ENCODE measurements at places on chromosomes 6 and 20.
A peak's percentile ranks its signal among the peaks of the same experiment; 100 is the strongest.

DNA sequence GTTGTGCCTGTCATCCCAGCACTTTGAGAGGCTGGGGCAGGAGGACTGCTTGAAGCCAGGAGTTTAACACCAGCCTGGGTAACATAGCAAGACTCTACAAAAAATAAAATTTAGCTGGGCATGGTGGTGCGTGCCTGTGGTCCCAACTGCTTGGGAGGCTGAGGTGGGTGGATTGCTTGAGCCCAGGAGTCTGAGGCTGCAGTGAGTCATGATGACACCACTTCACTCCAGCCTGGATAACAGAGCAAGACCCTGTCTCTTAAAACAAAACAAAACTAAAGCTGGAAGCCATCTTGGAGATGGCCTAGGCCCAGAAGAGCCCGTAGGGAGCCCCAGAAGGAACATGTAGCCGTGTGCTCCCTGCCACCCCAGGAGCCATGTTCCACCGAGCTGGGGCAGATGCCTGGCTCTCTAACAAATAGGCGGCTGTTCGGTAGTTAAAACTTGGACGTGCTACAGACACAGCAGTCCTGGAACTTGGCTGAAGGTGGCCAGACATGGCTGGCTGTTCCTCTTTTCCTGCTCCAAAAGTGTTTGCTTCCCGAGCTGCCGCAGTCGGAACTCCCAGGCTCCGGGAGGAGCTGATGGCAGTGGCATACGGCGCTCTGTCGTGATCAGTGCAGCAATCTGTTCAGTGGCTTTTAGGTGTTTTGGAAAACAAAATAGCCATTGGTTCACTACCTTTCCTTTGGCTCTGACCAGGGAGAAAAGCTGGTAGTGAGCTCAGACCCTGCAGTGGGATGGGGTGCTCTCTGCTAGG lies 37.0 kb downstream of the DYNLT1 start:
- ATAC-seq: no peak

GRCh38 chr6:108561742-108562502 lies 1.2 kb downstream of the FOXO3 start:
- no peak for ATAC-seq

DNA sequence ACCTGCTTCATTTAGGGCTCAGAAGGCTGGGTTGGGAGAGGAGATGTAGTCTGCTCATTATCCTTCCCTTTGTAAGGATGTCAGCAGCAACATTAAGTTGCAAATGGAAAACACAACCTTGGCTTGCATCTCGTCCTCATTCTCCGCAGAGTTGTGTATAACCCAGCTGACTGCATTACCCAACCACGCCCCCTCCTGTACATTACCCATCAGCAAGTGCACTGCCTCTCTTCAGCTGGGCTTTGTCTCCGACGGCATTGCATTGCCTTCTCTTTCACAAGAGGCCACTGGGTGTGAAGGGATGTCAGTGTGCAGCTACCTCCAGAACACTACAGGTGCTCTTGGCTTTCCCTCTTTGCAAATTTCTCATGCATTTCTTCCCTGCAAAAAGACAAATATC lies 128.7 kb upstream of the TSHZ2 start:
- no peak for ATAC-seq

DNA sequence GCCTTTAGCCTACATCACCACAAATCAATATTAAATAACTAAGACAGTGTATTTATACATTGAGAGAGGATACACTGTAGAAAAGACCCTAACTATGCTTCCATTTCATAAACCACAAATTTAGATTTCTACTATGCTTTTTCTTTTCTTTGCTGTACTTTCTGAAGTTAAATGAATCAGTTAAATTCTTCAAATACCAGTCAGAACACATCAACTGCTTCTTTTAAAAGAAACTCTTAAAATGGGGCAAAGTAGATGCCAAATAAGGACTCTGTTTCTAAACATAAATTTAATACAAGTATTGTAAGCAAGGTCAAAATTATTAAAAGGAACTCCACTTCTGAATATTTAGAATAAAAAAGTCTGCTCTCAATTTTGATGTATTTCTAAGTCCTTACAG lies 76.9 kb downstream of the GMDS start:
- no peak for ATAC-seq

- peak; percentile 37 for ATAC-seq
Observed at GRCh38 chr6:71228461-71229041, 60.1 kb upstream of the OGFRL1 start.

GRCh38 chr6:46288835-46289234 lies 118.1 kb upstream of the ENPP5 start:
- ATAC-seq: no peak

DNA sequence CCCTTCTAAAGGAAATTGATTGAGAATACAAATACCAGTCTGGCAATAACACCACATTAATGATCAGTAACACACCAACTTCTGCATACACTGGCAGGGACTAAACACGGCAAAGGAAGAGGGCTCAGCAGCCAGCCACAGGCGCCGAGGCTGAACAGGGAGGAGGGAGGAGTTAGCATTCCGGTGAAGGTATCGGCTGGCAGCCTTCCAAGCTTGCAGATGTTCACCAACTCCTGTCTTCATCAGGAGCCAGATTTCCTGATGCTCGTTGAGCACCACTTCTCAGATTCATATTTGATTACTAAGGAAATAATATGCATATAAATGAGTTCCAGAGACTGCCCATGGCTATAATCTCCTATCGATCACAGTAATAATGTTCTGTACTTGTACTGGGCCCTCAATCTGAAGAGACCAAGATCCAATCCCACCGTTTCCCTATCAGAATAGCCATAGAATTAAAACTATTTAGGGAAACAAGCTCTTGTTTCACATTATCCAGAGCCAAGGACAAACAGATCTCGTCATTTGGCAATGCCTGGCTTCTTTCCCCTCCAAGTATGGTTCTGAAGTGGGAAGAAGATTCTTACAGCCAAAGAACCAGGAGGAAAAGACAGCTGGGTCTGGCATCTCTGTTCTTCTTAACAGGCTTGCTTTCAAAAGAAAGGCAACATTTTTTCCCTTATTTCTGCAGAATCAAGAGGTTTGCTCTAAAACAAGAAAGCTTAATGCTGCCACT lies 42.2 kb downstream of the GFOD1 start:
- ATAC-seq: no peak

- peak; percentile 54 for ATAC-seq
Observed at GRCh38 chr6:99613409-99613704, 6.7 kb downstream of the PRDM13 start.

DNA sequence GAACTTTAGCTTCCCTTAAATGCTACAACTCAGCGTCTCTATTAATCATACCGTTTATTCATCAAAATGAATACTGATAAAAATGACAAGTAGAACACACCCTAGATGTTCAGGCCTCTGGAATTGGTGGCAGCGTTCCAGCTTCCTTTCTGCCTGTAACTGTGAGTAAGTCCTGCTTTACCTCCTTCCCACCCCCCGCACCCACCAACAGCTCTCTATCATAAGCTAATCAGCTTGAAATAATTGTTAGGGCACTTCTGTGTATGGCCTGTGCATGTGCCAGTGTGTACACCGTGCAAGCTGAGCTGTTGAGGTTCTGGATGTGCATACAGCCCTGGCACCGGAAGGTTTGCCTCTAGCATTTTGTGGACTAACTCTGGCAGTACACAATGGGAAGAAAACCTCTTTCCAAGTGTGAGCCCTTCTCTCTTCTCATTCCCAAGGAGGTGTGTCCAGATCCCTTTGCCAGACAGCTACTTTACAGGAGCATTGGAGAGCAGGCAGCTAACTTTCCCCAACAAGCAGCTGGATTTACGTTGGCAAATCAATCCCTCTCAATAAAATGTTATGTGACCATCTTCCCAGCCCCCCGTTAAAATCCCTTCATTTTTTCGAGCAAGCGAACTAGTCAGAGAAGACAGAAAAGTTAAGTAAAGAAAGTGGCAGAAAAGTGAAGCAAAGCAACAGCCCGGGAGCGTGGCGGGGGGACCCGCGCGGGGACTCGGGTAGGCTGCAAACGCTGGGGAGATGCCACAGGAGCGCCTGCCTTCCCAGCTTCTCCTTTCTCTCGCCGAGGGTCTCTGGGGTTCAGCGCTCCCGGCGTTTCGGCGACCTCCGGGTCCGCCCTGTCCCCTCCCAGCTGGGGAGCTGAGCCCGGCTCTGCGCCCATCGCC lies 803 bp upstream of the ADGRG6 start:
- no peak for ATAC-seq

- ATAC-seq: no peak
Observed at GRCh38 chr6:79384845-79385244, 150.4 kb upstream of the HMGN3 start.

GRCh38 chr6:101878554-101879276 lies 485.2 kb downstream of the GRIK2 start:
- no peak for ATAC-seq

GRCh38 chr20:53935344-53936084 lies 134.9 kb downstream of the BCAS1 start:
- no peak for ATAC-seq

DNA sequence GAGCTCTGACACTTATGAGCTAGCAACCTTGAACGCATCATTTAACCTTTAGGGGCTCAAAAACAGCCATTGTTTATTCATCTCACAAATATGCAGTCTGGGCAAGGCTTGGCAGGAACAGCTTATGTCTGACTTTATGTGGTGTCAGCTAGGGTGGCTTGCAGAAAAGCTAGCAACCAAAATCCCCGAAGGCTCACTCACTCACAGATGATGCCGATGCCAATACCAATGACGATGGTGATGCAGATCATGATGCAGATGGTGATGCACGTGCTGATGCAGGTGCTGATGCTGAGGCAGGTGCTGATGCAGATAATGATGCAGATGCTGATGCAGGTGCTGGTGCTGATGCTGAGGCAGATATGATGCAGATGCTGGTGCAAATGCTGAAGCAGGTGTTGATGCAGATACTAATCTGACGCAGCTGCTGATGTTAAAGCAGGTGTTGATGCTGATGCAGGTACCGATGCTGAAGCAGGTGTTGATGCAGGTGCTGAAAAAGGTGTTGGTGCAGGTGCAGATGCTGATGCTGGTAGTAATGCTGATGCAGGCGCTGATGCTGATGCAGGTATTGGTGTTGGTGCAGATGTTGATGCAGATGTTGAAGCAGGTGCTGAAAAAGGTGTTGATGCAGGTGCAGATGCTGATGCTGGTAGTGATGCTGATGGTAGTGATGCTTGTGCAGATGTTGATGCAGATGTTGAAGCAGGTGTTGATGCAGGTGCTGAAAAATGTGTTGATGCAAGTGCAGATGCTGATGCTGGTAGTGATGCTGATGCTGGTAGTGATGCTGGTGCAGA lies 195.6 kb downstream of the NFATC2 start:
- ATAC-seq: no peak

- no peak for ATAC-seq
Observed at GRCh38 chr20:1807394-1807793, 87.8 kb upstream of the SIRPA start.

GRCh38 chr6:126747728-126748540 lies 370.5 kb upstream of the RSPO3 start:
- no peak for ATAC-seq

GRCh38 chr6:39962831-39963230 lies 28.6 kb upstream of the MOCS1 start:
- ATAC-seq: no peak

DNA sequence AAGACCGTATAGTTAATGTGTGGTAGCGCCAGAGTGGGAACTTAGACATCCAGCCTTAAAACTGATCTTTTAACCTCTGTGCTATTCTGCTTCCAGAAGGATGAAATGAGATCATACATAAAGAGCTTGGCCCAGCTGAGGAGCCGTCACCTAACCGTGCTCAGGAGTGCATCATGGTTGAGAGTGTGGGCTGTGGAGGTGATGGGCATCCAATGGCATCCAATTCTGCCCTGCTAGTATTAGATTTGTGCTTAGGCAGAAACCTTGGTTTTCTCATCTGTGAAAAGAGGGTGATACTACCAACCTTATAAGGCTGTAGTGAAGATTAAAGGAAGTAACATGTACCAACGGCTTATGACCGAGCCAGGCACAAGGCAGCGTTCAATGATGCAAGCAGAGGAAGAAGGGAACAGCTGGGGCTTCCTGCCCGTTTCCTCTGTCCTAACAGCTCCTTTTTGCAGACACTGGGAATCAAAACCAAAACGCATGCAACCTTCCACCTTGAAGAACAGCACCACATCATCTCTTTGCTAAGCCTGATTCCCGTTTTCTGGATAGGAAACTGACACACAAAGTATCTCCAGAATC lies 1.3 kb downstream of the SLC22A16 start:
- ATAC-seq: no peak

- ATAC-seq: peak; percentile 16
Observed at GRCh38 chr6:14129575-14129974, 12.0 kb downstream of the CD83 start.

DNA sequence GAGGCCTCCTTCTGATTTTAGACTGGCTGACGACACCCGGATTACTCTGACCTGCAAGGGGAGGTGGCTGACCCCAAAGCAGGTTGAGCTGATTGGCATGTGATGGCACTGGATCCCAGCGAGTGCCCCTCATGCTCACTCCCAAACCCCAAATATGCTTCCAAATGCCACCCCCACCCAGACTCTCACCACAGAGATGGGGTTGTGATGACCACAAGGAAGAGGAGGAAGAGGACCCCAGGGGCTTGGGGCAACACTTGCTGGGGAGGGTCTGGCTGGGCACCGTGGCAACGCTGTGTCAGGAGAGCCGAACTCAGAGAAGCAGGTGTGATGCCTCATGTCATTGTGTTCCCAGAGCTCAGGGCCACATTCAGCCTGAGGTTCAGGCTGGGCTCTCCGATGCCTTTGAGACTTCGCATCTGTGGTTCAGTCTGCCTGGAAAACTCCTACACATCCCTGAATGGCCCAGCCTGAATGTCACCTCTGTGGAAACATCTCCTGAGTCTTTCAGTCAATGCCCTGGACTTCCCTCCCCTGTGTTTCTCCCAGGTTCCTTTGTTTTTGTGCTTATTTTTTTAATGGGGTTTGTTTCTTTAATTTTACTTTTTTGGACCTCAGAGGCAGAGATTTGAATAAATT lies 169.1 kb upstream of the PMEPA1 start:
- ATAC-seq: no peak

GRCh38 chr6:14972379-14973067 lies 273.3 kb upstream of the JARID2 start:
- no peak for ATAC-seq

- peak; percentile 13 for ATAC-seq
Observed at GRCh38 chr6:127119102-127120022, 891 bp downstream of the RSPO3 start.
